Stimulated activated CD4-positive, alpha-beta T cell treated with anti-CD3 and anti-CD28 coated beads, Interleukin-2, amount 100 ng/mL, for 4 hours (primary cell): ENCODE measurements at places on chromosomes 4 and X.

GRCh38 chr4:2322841-2323240 lies 60.9 kb upstream of the MXD4 start:
- DNase-seq, result no peak

DNA sequence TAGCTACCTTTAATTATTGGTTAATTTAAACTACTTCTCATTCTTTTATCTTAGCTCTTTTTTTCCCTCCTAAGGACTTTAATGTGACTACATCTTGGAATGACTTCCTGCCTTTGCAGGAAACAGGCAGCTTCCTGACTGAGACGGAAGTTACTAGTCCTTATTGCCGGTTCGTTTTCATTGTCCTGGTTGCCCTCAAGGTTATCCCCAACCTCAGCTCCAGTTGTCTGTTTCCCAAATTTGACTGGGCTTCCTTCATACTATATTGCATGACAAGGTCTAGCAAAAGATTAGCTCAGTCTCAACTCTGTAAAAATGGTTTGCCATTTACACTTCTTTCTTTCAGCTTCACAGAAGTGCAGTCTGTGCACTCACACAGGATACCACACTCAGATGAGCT lies 109.9 kb upstream of the DDX53 start:
- DNase-seq, result no peak

GRCh38 chr4:76002176-76002575 lies 5.1 kb downstream of the CXCL9 start:
- DNase-seq, result no peak

DNA sequence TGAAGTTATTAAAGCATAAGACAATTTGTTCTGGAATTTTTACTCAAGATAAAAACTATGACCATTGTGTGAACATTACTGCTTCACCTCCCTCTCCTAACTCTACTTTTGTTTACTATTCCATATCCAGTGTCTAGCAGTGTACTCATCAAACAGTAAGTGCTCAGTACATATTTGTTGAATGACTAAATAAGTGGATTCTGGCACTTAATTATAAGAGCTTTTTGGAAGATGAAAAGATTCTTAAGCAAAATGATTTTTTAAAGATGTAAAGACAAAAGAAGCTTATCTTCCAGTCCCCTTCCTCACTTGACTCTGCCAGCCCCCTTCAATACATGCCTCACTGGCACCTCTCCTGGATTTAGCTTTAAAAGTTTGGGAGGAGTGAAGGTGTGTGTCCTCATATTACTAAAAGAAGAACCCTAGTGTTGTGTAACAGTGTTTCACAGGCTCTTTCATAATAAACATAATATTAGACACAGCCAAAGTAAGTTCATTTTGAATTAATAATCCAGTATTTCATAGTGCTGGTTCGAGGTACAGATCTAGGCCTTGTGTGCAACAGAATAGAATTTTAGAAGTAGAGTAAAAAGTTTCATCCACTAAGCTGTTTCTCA lies 53.0 kb downstream of the GAB1 start:
- DNase-seq, result no peak

- DNase-seq, result no peak
Observed at GRCh38 chr4:76364763-76365162, 56.2 kb downstream of the CCDC158 start.

DNA sequence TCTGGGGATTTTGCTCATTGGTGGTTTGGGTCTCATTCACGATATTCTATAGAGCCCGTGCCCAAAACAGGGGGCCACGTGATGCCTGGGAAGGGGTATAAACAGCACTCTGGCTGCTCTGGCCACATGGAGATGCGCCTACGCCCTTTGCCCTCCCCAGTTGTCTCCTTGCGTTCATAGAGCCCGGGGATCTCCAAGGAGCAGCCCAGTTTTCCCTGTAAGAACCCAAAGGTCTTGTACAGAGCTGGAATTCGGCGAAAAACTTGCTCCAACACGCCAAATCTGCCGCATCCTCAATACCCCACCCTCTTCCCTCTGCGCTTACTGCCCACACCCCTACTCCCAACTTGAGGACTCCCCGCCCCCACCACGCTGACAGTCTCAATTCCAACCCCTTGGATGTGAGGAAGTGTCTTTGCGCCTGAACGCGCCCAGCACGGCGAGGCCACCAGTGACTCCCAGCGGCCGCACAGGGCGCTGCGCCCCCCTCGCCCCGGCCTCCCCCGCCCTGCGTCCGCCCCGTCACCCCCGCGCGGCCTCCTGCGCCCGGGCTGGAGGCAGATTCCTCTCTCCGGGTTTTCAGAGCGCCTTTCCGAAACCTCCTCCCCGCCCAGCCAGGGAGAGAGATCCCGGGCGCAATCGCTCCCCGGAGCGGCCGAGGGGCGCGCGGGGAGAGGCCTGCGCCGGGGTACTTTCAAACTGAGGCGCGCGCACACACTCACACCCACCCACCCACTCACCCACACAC lies at the start of gene NHS:
TSS of gene NHS (plus strand) at position 582 of the 748 bp plus-strand sequence. CDS start 558 bp downstream, outside the sequence.
- no peak for DNase-seq

DNA sequence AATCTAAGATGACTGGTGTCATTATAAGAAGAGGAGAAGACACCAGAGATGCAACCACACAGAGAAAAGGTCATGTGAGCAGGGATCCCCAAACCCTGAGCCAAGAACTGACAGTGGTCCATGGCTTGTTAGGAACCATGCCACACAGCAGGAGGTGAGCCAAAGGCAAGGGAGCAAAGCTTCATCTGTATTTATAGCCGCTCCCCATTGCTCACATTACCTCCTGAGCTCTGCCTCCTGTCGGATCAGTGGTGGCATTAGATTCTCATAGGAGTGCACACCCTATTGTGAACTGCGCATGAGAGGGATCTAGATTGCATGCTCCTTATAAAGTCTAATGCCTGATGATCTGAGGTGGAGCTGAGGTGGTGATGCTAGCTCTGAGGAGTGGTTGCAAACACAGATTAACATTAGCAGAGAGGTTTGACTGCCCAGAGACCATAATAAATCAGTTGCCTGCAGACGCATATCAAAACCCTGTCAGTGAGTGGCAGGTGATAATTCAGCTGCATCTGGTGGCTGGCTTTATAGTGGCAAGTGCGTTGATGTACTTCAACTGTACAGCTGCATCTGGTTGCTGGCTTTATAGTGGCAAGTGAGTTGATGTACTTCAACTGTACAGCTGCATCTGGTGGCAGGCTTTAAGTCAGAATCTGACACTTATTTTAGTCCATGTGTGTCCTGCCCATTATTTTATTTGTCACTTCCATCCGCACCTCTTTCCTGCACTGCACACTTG lies 19.8 kb upstream of the CXCL2 start:
- no peak for DNase-seq

DNA sequence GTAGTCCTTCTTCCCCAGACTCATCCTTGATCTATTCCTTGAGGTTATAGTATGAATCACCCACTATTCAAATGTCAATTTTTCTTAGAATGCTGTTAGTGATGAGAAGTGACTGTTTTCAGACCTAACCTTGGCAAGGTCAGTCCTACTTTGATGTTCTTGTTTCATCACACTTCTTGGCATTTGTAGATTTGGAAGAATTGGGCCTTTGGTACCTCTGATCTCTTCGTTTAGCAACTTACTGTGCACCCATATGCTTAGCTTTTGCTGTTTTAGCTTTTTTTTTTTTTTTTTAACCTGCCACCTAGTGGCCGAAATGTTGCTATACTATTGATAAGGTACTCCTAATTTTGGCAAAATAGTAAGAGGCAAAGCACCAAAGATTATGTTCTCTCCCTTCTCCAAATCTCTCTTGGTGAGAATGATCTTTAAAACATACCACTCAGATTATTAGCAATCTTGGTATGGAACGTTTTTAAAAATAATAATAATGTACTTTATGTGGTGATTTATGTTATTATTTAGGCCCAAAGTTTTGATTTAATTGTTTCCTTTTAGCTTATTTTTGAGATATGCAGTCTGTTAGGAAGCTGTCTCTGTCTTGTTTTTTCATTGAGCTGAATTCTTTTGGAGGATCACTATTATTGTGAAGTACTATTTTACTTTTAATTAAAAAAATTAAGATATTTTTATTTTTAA lies 16.6 kb downstream of the DCK start:
- no peak for DNase-seq

GRCh38 chr4:3128976-3129375 lies 54.5 kb downstream of the HTT start:
- DNase-seq, result no peak

DNA sequence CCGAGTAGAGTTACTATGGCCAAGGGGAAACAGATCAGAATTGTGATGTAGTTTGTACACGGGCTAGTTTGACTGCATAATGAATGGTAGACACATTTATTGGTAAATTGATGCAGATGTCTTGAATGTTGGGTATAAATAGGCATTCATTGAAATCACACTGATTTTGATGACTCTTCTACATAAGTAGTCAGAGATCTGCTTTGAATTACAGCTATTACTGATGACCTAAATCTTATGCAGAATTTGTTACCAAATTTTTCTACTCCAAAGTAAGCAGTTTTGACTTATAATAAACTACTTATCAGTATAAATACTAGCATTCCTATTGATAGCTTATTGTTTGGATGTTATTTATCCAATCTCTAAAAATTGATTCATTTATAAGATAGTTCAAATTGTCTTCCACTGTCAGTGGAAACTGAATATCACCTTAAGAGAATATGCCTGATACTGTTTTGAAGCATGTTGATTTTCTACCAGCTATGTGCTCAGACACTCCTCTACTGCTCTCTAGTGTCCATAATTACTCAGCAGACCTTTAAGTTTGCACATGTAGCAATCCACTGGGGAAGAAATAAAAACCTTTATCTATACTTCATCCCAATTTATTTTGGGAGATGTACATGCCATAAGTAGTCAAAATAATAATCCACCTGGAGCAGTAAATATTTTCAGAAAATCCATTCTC lies 120.3 kb downstream of the RASL11B start:
- no peak for DNase-seq

- DNase-seq, result no peak
Observed at GRCh38 chr4:70515367-70516250, 2.8 kb upstream of the AMTN start.

- no peak for DNase-seq
Observed at GRCh38 chr4:15652191-15652590, 3.0 kb downstream of the FBXL5 start.

DNA sequence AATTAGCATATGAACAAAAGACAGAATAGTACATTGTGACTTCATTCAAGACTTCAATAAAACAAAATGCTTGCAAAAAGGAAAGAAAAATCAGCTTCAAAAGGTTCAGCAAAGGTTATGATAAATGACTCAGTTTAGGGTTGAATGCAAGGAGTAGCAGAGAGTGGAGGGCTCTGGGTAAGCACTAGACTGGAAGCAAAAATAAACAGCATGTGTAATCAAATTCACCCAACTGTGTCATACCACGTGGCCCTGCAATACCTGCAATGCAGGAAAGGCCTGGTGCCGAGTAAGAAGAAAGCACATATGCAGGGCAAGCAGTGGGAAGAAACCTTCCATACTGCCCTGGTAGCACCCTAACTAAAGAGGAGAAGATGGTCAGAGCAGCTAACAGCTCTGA lies 88.7 kb downstream of the ATP11C start:
- DNase-seq, result no peak

- no peak for DNase-seq
Observed at GRCh38 chr4:21921526-21922180, 26.9 kb downstream of the KCNIP4 start.

- no peak for DNase-seq
Observed at GRCh38 chrX:152601848-152602616, 35.7 kb upstream of the GABRQ start.

DNA sequence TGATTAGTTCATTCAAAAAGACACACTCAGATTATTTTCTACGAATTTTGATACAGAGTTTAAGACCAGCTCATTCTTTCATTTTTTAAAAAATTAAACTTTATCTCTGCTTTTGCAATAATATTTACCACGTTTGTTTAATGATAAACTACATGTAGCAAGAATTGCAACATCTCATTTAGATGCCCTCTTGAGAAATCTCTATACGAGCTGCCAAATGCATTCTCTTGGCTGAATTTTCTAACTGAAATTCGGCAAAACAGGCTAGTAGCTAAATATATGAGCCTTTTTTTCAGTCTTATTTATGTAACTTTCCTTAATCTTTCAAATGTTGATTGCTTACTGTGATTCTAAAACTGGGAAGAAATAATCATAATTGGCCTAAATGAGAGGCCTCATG lies 2.1 kb upstream of the GC start:
- DNase-seq, result no peak

- DNase-seq, result no peak
Observed at GRCh38 chr4:168028568-168028967, 63.8 kb upstream of the ANXA10 start.

GRCh38 chr4:98771959-98772632 lies 113.7 kb upstream of the TSPAN5 start:
- DNase-seq, result no peak

DNA sequence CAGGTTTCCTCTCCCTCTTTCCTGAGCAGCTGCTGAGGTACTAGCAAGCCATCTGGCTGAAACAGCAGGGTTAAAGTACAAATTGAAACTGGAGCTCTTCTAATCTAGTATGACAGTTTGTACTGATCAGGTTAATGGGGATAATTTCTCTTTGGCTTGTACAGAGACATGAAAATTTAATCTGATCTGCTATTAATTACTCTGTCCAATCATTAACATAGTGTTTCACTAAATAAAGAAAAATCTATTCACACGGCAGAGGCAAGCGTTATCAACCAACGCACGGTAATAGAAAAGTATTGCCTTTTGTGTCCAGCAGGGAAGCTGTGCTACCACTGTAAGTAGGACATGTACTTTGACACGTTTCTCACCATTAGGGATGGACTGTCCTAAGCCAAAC lies 71.1 kb downstream of the IGSF1 start:
- DNase-seq, result no peak

DNA sequence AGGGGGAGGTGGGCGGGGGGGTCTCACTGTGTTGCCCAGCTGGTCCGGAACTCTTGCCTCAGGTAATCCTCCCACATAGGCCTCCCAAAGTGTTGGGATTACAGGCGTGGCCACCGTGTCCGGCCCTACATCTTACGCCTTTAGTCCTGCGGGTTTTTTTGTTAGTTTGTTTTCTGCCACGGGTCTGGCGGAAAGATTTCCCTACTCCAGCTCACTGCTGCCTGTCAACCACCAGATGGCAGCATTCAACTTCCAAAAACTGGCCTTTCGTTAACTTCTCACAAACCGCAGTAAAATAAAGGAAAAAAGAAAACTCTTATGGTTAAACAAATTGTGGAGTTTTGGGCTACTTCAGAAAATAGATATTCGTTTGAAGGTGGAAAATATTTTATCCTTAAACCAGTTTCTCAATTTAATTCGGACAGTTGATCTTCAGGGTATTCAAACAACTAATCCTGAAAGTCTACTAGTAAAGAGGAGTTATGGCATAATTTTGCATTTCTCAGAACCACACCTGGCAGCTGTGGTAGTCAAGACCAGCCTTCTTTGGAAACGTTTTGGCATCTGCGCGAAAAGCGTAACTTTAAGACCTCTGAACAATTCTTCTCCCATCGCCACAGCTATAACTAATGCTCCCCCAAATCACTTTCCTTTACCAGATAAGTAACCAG lies 41.1 kb downstream of the LUZP4 start:
- DNase-seq, result no peak

- no peak for DNase-seq
Observed at GRCh38 chrX:13691841-13692371, 3.0 kb downstream of the RAB9A start.

GRCh38 chrX:32774966-32775365 lies 436.4 kb downstream of the DMD start:
- no peak for DNase-seq
